ENCODE measurements at places on chromosomes 3 and 15.

DNA sequence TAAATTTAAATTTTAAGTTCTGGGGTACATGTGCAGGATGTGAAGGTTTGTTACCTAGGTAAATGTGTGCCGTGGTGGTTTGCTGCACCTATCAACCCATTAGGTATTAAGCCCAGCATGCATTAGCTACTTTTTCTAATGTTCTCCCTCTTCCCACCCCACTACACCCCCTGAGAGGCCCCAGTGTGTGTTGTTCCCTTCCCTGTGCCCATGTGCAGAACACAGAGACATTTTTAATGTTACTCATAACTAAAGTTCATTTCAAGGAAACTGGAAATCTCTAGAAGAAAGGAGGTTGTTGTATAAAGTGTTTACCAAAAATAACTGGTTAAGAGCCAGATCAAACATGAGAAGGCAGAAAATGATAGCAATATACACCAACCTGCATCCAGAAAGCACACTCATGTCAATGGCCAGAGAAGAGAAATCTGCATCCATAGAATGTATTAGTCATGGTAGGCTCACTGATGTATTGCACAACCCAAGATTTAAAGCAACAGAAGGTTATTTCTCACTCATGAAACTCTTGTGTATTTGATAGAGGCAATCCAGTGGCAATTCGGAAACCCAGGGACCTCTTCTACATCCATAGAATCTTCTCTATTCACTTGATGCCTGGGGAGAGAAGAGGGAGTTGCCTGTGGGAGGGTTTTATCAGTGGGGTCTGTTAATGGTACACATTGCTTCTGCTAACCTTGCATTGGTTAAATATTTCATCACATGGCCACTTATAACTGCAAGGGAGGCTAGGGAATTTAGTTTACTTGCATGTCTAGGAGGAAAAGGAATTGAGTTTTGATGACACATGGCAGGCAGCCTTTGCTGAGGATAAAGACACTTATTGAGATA is 321.9 kb upstream of the RASGRP1 start:
- DNase-seq = no peak

- no peak for DNase-seq
Observed at GRCh38 chr3:101261506-101261905, 58.9 kb downstream of the IMPG2 start.

GRCh38 chr15:38414357-38414756 is 39.6 kb upstream of the FAM98B start:
- no peak for DNase-seq

- DNase-seq = peak; percentile 76
Observed at GRCh38 chr3:14261229-14261628, 82.6 kb downstream of the LSM3 start.

GRCh38 chr3:126291537-126291936 is 65.7 kb downstream of the KLF15 start:
- no peak for DNase-seq

DNA sequence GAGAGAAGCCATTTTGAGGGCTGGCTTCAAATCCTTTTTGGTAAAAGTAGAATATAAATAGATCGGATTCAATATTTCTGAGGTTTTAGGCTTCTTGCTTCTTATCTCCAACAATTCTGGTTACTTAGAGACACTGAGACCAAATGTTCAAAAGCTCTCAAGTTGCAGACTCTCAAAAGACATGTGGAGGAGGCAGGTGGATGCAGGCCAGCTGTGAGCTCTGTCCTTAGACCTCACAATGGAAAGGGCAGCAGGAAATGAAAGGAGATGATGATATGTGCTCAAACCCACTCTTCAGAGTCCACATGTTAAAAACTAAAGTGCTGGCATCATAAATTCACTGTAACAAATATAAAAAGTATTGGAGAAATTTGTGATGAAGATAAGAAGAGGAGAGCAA is 424.9 kb upstream of the ALCAM start:
- DNase-seq = no peak

DNA sequence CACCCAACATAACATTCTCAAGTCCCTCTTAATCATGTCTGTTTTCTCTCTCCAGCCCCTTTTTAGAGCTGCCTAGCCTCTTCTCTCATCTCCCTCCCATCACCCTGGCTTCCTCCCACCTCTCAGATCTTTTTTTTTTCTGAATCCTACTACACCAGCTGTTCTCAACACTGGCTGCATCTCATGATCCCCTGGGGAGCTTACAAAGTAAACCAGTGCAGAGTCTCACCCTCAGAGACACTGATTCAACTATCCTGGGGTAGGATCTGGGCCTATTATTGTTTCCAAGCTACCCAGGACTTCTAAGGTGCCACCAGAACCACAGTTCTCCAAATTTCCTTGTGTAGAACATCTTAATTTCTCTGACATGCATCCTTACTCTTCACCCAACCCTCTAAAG is 50.3 kb upstream of the ACAN start:
- DNase-seq = no peak

- no peak for DNase-seq
Observed at GRCh38 chr3:194556086-194557056, 69.6 kb upstream of the ATP13A3 start.

GRCh38 chr15:71752128-71752527 is 58.2 kb upstream of the NR2E3 start:
- DNase-seq = no peak

DNA sequence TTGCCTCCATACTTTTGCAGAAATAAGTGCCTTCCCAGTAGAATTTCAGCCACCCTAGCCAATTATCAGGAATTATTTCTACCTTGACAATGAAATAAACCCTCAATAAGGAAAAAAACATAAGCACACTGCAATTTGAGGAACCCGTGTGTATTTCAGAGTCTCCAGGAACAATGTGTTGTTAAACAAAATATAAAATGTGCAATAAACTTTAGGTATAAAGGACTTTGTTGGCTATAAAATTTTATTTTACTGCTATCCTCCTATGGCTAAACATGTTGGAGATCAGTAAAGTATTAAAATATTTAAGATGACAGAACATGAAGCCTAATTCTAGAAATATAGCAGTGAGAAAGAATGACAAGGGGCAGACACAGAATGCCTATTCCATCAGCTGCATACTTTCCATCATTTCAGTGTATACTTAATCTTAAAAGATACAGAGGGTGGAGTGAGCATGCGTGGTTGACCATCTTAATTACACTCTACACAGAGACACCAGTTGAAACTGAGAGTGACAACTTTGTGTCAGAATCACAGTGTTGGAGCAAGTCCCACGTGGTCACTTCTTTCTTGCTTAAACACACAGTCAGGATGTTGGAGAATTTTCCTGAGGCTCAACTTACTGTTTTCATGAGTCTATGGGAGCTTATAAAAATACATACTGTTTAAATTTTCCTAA is 79.0 kb upstream of the SUCLG2 start:
- DNase-seq = no peak

GRCh38 chr3:140205598-140205997 is 270.6 kb downstream of the CLSTN2 start:
- DNase-seq = no peak

GRCh38 chr3:25594007-25594502 is 70.7 kb downstream of the TOP2B start:
- DNase-seq = no peak

DNA sequence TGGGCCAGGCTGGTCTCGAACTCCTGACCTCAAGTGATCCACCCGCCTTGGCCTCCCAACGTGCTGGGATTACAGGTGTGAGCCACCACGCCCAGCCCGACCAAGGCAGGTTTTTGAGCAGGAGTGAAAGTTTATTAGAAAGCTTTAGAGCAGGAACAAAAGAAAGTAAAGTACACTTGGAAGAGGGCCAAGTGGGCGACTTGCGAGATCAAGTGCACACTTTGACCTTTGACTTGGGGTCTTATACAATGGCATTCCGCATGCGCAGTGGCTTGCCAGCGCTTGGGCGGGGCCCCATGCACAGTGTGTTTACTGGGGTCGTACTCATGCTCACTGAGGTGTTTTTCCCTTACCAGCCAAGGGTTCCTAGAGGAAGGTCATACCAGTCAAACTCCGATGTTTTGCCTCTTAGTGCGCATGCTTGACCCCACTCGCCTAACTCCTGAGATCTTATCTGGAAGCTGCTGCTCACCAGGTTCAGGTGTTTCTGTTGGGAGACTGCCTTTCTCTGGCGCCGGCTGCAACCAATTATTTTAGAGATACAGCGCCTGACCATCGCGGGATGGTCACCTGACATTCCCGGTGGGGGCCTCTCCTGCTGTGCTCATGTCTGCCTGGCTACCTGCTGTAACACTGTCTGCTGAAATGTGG is 46.9 kb upstream of the FLNB start:
- no peak for DNase-seq

GRCh38 chr3:120147072-120147871 is 53.0 kb upstream of the GSK3B start:
- peak; percentile 23 for DNase-seq

- DNase-seq = no peak
Observed at GRCh38 chr15:89034305-89034704, 54.0 kb upstream of the ABHD2 start.

DNA sequence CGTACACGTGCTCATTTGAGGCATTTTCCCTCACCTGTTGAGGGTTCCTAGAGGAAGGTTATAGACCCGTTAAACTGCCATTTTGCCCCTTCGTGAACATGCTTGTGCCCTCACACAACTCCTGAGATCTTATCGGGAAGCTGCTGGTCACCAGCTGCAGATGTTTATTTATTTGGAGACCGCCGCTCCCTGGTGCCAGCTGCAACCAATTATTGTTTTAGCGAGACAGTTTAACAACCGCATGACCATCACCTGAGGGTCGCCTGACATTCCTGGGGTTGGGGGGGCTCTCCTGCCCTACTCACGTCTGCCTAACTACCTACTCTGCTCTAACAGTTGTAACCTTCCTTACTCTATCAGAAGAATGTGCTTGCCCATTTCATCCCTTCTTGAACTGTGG is 292.5 kb downstream of the MCTP2 start:
- no peak for DNase-seq

GRCh38 chr3:60775985-60776384 is 475.3 kb downstream of the FHIT start:
- DNase-seq = no peak

GRCh38 chr3:72891053-72891855 is 3.4 kb downstream of the GXYLT2 start:
- no peak for DNase-seq

- no peak for DNase-seq
Observed at GRCh38 chr3:8555113-8555661, 53.6 kb downstream of the LMCD1 start.

DNA sequence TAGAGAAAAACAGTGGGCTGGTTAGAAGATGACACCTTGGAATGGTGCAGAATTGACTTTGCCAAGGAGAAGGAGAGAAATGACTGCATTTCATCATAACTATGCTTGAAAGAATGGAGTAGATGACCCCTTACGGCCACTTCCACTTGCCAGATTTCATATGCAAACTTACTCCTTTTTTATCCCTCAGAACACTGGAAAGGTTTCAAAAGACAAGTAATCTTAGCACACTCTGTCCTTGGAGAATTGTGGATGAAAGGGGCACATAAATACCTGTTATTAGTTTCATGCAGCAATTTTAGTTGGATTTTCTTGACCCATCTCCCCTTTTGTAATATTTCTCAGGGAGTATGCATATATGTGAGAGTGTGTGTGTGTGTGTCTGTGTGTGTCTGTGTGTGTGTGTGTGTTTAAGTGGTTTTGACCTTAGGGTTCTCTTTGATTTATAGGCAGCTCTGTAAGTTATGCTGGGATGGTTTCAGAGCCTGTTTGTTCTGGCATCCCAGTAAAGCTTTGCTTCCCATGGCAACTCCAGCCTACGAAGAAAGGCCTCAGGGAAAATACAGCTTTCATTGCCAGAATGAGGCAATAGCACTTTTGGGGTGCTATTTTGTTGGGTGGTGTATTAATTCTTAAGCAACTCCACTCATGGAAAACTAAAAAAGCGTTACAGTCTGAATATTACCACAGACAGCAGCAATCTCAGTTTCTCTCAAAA is 122.2 kb upstream of the TP63 start:
- no peak for DNase-seq

DNA sequence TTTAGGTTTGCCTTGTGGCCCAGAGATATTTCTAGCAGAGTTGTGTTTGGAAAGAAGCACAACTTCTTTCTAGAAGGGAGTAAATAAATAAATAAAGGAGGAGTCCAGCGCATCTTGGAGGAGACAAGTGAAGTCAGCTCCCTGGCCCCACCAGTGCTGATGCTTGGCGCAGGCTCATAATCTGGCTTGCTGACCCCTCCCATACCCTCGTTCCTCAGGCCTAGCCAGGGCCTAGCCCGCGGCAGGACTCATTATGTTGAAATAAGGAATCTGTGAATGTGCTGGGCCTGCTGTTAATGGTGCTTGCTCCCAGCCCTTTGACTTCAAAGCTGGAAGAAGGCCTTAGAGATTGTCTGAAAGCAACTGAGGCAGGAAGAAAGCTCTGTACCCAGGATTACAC is 3.1 kb downstream of the ZNF710 start:
- no peak for DNase-seq

DNA sequence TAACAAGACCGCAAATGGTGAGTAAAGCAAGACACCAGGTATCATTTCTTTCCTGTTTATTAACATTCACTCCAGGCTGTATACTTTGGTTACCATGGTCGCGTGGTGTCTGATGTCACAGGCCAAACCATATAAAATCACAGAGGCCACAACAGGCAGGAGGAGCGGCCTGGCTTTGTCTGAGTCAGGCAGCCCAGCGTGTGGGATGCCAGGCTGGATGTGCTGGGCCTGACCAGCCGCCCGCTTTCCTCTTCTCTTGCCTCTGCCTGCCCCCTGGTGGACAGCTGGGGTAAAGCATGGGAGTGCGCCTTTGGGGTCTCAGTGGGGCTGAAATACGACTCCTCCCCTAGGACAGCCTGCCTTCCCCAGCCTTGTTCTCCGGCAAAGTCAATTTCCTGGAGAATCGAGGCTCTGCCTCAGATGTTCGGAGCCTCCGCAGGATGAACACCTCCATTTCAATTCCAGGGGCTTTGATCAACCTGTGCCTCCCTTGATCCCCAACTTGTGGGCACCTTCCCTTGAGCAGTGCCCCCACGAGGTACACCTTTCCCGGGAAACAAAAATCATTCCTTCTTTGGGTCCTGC is 78.2 kb downstream of the CCNL1 start:
- DNase-seq = peak; percentile 84

DNA sequence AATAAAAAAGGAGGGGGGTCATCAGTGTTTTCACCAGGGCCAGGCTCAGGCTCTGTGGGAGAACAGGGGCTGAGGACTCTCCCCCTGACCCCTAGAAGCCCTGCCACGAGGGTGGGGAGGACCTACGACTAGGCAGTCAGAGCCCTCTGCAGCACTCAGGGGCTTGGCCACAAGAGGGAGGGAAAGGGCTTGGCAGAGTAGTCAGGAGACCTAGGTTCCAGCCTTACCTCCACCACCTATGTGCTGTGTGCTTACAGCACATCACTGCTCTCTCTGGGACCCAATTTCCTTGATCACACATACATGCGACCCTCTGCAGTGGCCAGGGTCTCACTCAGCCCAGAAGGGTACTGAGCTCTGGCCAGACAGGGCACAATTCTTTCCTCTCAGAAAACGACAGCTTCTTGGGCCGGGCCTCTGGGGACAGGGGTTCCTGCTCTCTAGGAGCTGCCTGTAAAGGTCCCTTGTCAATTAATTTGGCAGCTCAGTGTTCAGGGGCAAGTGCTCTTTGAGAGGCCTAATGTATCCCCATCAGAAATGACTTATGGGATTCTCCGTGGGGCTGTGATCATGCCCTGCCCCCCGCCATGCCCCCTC is 16.4 kb upstream of the SKIC8 start:
- DNase-seq = no peak
